DMS 273 treated with DMSO at 0.1 percent for 48 hours (cell line): ENCODE measurements at places on chromosomes 16 and 17.

DNA sequence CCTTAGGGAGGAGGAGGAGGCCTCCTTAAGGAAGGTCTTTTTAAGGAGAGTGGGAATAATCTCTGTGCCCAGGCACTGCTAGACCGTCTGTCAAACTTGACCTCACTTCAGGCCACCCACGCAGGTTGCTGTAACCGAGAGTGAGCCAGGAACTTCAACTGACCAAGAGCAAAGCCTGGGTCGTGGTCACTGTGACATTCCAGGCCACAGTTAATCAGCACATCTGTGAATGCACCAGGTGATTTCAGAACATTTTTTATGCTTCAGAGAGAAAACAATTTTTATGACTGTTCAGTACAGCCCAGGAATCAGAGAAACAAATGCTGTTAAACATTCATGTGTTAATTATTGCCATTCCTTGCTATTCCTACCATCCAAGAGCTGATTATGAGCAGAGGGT lies 226.6 kb upstream of the ASIC2 start:
- no peak for DNase-seq

DNA sequence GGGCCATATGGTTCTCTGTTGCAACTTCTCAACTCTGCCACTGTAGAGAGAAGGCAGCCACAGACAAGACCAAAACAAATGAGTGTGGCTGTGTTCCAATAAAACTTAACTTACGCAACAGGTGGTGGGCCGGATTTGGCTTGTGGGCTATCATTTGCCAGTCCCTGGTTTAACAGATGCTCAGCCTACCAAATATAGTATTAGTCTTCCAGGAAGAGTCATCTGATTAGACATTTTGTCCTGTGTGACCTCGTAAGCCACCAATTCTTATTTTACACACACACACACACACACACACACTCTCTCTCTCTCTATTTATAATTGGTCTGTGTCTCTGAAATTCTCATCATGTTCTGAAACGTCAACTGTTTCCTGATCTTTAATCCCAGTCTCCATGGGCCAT lies 245.9 kb downstream of the XYLT1 start:
- DNase-seq = peak; percentile 97

DNA sequence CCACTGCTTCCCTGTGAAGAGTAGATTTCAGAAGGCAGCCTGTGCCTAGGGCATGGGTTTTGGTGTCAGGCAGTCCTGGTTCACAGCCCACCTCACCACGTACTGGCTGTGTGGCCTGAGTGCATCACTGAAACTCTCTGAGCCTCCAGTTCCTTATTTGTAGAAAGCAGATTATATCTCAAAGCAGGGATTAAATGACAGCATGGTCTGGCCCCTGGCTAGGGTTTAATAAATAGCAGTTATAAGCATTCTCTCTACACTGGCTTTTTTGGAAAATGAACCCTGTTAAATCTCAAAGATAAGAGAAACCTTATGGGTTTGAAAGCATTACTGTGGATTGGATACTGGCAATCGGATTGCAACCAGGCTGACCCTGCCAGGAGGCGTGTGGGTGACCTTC lies 2.9 kb upstream of the MT1M start:
- no peak for DNase-seq

- peak; percentile 18 for DNase-seq
Observed at GRCh38 chr16:4314532-4315185, 1.2 kb upstream of the GLIS2 start.

DNA sequence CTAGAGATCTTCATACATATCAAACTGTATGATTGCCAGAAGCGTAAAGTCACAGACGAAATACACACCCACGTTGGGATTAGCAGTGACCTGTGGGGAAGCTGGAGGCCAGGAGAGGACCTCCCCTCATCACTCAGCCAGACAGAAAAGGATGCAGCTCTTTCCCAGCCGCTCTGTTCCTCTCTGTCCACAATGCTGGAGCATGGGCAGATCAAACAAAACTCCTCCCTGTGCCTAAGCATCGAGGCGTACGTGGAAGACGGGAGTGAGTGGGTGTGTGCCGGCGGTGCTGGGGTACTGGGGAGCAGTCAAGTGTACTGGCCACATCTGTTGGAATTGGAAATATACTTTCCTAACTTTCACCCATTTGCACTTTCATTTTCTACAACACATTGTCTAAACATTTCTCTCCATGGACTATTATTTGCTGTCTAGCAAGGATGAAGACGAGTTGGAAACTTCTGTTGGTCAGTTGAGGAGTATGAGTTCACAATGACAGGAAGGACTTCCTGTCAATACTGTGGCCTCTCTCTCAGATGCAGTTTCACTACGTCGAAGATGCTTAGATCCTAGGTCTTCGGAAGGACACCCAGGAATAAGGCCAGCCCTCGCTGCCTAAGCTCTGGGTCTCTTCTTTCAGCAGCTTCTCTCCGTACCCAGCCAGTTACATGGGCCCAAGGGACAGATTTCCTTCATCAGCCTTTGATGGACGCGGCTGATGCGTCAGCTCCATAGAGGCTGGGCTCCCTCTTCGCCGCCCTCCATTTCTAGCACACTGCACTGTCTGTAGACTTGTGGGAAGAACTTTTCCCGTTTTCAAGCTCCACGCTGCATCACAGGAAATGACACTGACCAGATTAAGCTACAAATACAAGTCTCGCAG lies 30.6 kb upstream of the ENDOV start:
- no peak for DNase-seq

DNA sequence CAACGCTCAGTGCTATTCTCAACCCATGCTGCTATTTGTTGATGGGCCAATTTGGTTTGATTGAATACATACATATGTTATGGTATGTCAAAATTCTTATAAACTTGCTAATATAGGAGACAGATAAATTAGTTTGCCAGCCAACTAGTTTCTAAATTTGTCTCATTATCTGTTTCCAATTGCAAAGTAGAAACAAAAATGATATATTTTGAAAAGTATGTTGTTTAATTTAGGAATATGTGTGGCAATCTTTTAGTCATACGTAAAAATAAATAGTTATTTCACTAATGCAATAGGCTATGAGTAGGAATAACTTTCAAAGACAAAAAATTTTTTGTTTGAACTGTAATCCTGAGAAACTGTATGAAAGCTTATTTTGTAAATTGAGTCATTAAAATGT lies 210.6 kb upstream of the KCNJ16 start:
- DNase-seq = no peak

GRCh38 chr17:18141210-18141803 lies 32.8 kb downstream of the MYO15A start:
- peak; percentile 25 for DNase-seq

DNA sequence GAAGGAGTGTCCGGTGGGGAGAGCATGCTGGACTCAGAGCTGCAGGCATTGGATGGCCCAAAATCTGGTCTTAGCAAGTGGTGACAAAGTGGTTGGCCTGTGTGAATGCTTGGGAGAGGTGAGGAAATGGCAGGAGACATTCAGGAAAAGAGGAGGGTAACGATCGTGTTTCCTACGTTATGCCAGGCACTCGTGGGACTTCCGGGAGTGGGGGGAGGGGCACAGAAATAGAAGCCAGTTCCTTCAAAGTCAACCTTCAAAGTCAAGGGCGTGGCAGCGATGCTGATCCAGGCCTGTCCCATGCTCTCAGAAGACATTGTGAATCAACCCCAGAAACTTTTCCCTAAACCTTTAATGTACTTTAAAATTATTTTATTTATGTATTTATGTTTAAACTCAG lies 3.8 kb downstream of the OTOP3 start:
- no peak for DNase-seq

DNA sequence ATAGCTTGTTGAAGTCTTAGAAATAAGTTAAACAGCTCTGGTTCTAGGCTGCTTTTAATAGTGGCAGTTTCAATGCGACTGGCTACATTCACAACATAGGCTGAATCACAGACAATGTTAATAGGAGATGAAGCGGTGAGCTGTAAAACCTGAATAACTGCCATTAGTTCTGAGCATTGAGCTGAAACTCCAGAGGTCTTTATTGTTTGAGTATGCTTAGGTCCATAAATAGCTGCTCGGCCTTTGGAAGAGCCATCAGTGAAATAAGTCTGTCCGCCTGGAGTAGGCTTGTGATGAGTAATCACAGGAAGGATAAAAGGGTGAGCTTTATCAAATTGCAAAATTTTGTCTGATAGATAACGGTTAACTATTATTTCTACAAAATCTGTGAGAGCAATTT lies 9.4 kb upstream of the ZNF689 start:
- DNase-seq = no peak

DNA sequence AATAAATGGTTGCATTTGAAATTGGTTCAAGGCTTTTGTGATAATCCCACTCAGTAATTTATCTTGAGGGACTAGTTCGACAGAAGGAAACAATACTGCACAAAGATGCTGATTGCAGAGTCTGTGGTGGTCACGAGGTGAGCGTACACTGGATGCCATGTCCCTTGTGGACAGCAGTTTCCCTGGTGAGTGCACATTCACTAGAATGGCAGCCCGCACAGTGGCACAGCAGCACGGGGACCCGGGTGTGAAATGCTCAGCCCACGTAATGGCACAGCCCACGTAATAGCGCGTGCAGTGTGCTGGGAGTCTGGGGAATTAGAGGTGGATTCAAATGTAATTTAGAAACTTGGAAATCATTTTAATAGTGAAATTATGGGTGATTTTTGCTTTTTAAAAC lies 154.0 kb downstream of the LGALS9B start:
- DNase-seq = no peak

GRCh38 chr17:27524594-27524993 lies 68.3 kb downstream of the KSR1 start:
- DNase-seq = no peak

- no peak for DNase-seq
Observed at GRCh38 chr17:15663691-15664090, 20.4 kb downstream of the TRIM16 start.

DNA sequence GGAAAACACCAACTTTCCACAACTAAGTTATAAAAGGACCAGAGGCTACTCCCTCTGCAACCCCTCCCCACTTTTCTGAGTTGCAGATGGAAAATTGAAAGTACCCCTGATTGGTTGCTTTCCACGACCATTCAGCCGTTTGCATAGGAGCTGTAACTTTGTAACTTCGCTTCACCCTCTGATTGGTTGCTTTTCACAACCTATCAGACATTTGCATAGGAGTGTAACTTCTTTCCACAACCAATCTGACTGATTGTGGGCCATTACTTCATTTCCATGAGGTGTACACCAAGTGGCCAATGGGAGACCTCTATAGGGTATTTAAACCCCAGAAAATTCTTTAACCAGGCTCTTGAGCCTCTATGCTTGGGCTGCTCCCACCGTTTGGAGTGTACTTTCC lies 644.1 kb downstream of the WWOX start:
- no peak for DNase-seq

GRCh38 chr16:46853713-46854443 lies 22.9 kb upstream of the C16orf87 start:
- DNase-seq = peak; percentile 56

- DNase-seq = no peak
Observed at GRCh38 chr17:72240333-72240732, 119.5 kb downstream of the SOX9 start.

GRCh38 chr16:2779978-2780898 lies 3.2 kb upstream of the ELOB start:
- no peak for DNase-seq

- no peak for DNase-seq
Observed at GRCh38 chr17:63703029-63703428, 3.1 kb upstream of the LIMD2 start.

- no peak for DNase-seq
Observed at GRCh38 chr16:12995721-12996372, 94.4 kb downstream of the SHISA9 start.

DNA sequence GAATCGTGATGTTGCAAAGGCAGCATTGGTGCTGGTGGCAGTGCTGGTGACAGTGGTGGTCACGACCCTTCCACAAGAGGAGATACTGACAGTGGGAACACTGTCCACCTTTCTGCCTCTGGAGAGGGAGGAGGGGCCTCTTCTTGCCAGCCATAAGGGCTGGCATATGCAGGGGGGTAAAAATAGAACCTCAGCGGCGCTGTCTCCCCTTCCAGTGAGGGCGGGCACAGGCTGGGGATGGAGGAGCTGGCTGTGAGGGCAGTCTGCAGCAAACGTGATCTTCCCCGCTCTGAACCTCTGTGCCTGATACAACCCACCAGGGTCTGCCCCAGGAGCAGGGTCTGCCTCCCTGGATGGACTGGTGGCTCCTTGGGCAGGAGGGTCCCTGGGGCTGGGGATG lies 3.4 kb downstream of the RAP1GAP2 start:
- DNase-seq = no peak

- no peak for DNase-seq
Observed at GRCh38 chr17:73128496-73128895, 36.0 kb upstream of the SLC39A11 start.

GRCh38 chr17:28291780-28292330 lies 27.1 kb upstream of the TMEM97 start:
- DNase-seq = no peak

DNA sequence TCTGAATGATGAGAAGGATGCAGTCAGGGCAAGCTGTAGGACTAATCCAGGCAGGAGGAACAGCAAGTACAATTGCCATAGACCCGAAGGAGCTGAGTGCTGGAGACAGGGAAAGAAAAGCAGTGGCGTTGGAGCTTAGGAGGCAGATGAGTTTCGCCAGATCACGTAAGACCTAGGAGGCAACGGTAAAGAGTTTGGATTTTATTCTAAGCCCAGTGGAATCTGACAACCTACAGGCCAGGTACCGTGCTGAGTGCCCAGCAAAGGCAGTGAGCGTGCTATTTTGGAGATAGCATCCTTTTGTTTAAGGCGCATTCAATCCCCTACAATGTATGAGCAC lies 1.2 kb downstream of the USP43 start:
- no peak for DNase-seq

- no peak for DNase-seq
Observed at GRCh38 chr16:51050377-51050706, 100.7 kb downstream of the SALL1 start.

DNA sequence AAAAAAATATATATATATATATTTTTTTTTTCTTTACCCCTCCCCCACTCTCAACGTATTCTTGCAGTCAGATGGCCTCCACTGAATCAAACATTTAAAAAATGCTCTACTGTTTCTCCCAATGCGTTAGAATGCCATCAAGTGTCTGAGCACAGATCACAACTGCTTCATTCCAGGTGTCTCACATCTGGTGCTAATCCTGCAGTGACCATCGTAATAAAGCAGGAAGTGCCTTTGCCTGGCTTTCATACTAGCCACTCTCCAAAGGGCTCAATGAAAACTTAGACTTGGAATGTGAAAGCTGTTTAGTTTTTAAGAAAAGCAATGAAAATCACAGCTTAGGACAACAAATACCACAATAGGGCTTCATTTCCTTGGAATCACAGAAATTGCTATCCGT lies 37.2 kb downstream of the SKAP1 start:
- no peak for DNase-seq
